Muscle of leg (tissue), 16 donors: ENCODE measurements at places on chromosomes 7 and 10. TPM values are rescaled to one million over a fixed set of nuclear protein-coding genes. Genes with fewer than 3 reads are reported as not detected.
A peak's percentile ranks its signal among the peaks of the same experiment; 100 is the strongest.

GRCh38 chr10:29849886-29850285 lies 209.5 kb downstream of the JCAD start:
- no peaks in the 10 kb centered on the region for H3K27me3 ChIP-seq
- peak overlapping the region; percentile 90 for H3K27ac ChIP-seq
- no peak overlapping the region for H3K4me3 ChIP-seq
- no peak for DNase-seq
- H3K4me1 ChIP-seq = peaks cover 11% of the 10 kb centered on the region

- H3K27ac ChIP-seq = no peak overlapping the region
- DNase-seq = no peak
- no peak overlapping the region for H3K4me3 ChIP-seq
- H3K4me1 ChIP-seq = no peaks in the 10 kb centered on the region
Observed at GRCh38 chr7:109641445-109641844, 1071.8 kb downstream of the DNAJB9 start.

GRCh38 chr10:35561715-35562114 lies 43.4 kb upstream of the GJD4 start:
- H3K27ac ChIP-seq = no peak overlapping the region
- no peak for DNase-seq
- no peak overlapping the region for H3K4me3 ChIP-seq
- H3K27me3 ChIP-seq = no peaks in the 10 kb centered on the region

DNA sequence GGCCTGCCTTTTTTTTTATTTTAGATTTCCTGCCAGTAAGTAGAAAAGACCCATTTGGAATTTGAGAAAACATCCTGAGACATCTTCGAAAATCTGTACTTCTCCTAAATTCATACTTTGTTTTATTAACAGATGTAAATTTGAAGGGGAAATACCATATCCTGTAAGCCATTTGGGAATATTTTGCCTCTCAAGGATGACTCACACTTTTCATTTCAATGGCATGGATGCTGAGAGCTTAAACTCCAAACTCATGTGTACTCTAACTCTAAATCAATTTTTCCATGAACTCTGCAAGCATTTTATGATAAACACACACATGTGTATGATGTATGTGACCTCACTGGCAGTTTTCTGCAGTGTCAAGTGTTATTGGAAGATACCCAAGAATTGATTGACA lies 89.0 kb downstream of the SEMA3A start:
- H3K27ac ChIP-seq = peak overlapping the region; percentile 33
- no peaks in the 10 kb centered on the region for H3K36me3 ChIP-seq
- H3K4me1 ChIP-seq = no peaks in the 10 kb centered on the region
- H3K4me3 ChIP-seq = no peak overlapping the region
- DNase-seq = peak; percentile 93

GRCh38 chr10:70738761-70739121 lies 46.4 kb downstream of the TBATA start:
- H3K27me3 ChIP-seq = no peaks in the 10 kb centered on the region
- DNase-seq = no peak
- H3K27ac ChIP-seq = no peak overlapping the region
- no peak overlapping the region for H3K4me3 ChIP-seq
- peaks cover 53% of the 10 kb centered on the region for H3K36me3 ChIP-seq

Gene BTBD16
- total RNA-seq = 0.27 TPM

DNA sequence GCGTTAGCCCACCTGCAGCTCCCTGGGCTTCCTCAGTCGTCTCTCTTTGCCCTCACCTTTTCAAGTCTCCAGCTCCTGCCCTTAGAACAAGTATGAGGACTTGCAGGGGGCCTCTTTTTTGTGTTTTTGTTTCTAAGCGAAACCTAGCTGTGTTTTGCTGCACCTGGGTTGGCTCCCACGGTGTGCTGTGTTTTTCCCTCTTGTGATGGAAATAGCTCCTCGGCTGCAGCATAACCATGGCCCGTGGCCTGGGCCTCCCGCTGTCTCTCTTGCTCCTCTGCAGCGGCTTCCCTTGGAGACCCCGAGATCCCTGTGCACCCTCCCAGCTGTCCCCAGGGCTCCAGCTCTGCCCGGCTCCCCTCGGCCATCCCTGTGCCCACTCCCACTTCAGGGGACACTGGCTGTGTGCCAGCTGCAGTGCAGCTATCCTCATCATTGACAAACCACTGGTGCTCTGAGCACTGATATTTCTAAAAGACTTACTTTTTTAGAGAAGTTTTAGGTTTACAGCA lies 75.6 kb upstream of the TCERG1L start:
- H3K36me3 ChIP-seq = no peaks in the 10 kb centered on the region
- peaks cover 2% of the 10 kb centered on the region for H3K27me3 ChIP-seq

GRCh38 chr10:87635498-87636312 lies 24.0 kb upstream of the PAPSS2 start:
- no peaks in the 10 kb centered on the region for H3K36me3 ChIP-seq
- no peak overlapping the region for H3K27ac ChIP-seq
- DNase-seq = no peak
- no peak overlapping the region for H3K4me3 ChIP-seq
- no peaks in the 10 kb centered on the region for H3K27me3 ChIP-seq
- no peaks in the 10 kb centered on the region for H3K4me1 ChIP-seq

DNA sequence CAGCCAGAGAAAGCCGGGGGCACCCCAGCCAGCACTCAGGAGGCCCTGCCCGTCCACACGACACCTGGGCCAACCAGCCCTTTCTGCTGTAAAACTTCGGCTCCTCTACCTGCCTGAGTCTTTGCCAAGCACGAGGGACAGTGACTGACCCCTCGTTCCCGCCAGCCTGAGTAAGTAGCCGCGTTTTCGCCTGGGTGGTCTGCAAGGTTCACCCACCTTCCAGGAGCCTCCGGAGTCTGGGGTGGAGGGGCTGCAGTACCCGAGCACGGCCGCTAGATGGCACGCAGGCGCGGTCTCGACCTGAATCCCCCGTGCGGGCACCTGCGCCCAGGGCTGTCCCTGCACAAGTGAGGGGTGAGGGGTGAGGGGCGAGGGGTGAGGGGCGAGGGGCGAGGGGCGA lies 192.7 kb downstream of the PTPRN2 start:
- H3K27me3 ChIP-seq = no peaks in the 10 kb centered on the region
- no peaks in the 10 kb centered on the region for H3K36me3 ChIP-seq
- H3K4me3 ChIP-seq = no peak overlapping the region
- H3K27ac ChIP-seq = no peak overlapping the region
- DNase-seq = no peak

Gene TES
- total RNA-seq = 23.2 TPM

DNA sequence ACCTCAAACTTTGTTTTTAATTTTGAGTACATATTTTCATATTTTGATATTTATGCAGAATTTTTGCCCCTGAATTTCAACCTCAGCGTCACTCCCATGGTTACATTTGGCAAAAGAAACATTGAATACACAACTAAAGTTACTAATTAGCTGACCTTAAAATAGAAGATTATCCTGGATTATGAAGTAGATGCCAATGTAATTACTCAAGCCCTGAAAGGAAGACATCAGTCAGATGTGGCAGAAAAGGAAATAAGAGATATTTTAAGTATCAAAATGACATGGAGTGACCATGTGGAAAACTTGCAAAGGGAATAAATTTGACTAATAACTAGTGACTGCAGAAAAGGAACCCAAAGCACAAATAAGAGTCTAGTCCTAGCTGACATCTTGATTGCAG lies 701.3 kb upstream of the KCND2 start:
- H3K4me1 ChIP-seq = no peaks in the 10 kb centered on the region
- no peak overlapping the region for H3K27ac ChIP-seq
- no peak overlapping the region for H3K4me3 ChIP-seq
- H3K27me3 ChIP-seq = no peaks in the 10 kb centered on the region

Gene SFTPA1
- total RNA-seq = not detected
